ENCODE measurements at places on chromosomes 2 and 18. TPM values are rescaled to one million over a fixed set of nuclear protein-coding genes. Genes with fewer than 3 reads are reported as not detected.

IGFBP5 gene
- total RNA-seq: 392 TPM

ADGRF3 gene
- total RNA-seq: not detected

DRC1 gene
- total RNA-seq: 0.18 TPM

MGAT4A gene
- under 0.01 TPM for total RNA-seq

FNDC4 gene
- 7.3 TPM for total RNA-seq

AMER3 gene
- not detected for total RNA-seq

NPHP1 gene
- total RNA-seq: 1.8 TPM

CFAP65 gene
- total RNA-seq: not detected

SPATA3 gene
- total RNA-seq: not detected

- DNase-seq: no peak
Measured at GRCh38 chr18:57789759-57790158, 13.4 kb downstream of the ATP8B1 start.

DNA sequence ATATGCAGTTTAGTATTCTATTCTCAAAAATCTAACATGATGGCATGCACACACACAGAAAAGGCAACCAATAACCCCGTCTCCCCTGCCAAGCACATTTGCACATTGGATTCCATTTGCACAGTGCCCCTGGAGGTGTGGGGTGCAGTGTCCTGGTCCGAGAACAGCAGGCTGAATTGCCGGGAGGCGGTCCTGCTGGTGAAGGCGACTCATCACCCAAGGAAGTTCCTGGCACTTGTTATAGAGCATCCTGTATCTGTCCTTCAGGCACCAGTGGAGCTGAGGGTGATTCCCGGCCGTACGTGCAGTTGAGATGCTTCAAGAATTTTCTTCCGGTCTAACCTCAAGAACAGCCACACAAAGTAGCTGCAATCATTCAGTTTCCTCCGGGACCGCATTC lies 73.0 kb upstream of the RAB12 start:
- DNase-seq: no peak

DNA sequence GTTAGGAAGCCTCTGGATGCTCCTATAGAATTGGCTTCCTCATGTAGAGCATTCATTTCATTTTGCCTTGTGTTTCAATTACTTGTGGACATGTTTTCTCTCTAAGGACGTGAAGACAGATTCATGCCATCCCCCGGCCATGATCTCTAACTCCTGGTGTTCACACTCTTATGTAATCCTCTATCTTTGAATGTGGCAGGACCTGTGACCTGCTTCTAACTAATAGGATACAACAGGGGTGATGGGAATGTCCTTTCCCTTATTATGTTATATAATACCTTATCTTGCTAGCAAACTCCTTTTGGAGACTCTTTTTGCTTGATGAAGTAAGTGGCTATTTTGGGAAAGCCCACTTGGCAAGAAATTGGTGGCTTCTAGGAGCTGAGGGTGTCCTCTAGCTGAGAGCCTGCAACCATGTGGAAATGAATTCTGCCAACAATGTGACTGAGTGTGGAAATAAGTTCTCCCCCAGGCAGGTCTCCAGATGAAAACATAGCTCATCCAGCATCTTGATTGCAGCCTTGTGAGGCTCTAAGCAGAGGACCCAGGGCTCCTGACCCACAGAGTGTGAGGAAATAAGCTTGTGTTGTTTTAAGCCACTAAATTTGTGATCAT lies 13.8 kb downstream of the DPYSL5 start:
- DNase-seq: no peak

DNA sequence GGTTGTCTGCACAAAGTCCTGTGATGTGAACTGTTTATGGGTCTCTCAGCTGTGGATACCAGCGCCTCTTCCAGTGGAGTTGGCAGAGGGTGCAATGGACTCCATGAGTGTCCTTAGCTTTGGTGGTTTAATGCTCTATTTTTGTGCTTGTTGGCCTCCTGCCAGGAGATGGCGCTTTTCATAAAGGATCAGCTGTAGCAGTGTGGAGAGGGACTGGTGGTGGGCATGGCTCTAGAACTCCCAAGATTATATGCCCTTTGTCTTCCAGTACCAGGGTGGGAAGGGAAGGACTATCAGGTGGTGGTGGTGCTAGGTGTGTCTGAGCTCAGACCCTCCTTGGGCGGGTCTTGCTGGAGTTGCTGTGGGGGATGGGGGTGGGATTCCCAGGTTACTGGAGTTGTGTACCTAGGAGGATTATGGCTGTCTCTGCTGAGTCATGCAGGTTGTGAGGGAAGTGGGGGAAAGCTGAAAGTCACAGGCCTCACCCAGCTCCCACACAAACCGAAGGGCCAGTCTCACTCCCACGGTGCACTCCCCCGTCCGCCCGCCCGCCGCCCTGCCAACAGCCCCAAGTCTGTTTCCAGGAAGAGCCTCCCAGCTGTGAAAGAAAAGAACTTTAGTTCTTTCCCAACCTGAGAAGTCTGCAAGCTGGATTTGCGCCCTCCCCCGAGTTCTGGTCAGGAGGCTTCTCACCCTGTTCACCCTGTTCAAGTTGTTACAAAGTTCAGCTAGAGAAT lies 108.1 kb downstream of the MARCO start:
- no peak for DNase-seq

GRCh38 chr2:121754851-121755236 lies 607 bp upstream of the TSN start:
- DNase-seq: no peak

GRCh38 chr2:235638541-235639427 lies 144.9 kb downstream of the AGAP1 start:
- no peak for DNase-seq

DNA sequence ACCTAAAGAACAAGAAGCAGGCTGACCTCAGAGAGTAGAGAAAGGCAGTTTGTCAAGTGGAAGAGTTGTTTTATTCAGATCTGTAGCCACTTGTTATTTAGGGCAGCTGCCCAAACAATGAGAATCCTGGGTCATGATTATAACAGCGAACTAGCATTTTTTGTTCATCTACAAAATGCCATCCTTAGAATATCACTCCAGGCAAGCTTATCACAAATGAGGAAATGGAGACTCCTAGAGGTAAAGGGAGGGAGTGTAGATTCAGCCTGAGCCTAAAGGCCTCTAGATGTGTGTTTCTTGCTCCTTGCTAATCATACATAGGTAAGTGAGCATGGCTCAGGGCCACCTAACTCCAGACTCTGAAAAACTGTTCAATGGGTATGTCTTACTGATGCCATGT lies 126.1 kb downstream of the HNMT start:
- DNase-seq: peak; percentile 58

DNA sequence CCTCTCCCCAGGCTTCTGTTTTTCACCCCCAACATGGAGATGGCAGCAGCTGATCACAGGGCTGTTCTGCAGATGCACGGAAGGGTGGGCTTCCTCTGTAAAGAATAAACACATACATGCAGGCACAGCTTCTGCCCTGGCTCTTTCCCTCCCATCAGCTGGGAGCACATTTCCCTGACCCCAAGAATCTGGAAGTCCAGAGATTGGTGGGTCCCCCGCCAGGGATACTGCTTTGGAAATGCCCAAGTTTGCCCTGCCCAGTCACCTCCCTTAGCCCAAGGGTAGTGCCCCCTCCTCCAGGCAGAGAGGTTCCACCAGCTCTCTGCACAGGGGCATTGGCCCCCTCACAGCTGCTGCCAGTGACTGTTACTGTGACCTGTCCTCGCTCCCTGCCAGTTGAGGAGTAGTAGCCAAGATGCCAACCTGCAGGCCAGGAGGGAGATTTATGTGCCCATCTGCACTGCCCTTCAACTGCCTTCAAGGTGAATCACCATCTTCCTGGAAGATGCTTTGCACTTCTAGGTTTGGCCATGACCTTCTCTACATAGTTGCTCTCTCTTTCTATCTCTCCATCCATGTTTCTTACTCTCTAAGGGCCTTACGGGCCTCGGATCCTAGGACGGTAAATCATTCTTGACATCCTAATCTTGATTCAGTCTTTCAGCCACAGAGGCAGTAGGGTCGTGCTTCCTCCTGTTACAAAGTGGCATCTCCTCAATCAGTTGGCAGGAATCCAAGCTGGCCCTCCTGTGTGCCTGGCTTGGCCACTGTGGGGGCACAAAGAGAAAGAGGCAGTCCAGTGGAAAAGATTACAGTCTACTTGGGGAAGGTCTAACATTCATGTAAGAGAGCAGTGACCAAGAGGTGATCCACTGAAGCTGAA lies 121.8 kb downstream of the CTIF start:
- no peak for DNase-seq

GRCh38 chr2:190792956-190793888 lies 87.4 kb upstream of the GLS start:
- no peak for DNase-seq

DNA sequence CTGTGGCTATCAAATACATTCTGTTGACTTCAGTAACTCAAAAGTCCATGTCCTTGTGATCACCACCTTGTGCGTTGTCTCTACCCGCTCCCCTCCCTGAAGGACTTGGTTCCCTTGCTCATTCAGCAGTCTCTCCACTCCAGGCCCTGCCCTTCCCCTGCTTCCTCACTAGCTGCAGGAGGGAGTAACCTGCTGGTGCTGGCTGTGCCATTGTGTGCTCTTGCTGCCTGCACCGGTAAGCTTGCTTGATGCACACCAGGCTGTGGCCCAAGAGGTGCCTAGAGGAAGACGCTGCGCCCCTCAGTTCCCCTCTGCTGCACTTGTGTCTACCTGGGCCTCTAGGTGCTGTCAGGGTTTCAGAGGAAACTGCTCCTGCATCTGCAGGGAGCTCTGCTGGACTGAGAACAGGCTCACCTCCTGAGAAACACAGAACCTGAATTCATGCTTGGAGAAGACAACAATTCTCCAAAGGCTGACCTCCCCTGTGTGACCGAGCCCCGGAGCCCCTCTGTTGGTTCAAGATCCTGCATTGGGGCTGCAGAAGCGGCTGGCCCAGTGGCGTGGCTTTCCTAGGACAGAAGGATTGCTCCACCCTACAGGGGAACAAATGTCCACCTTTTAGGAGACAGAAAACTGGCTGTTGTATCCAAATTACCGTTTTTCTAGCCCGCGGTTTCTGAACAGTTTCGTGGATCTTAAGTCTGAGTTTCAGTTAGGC lies 33.6 kb downstream of the PTPRM start:
- no peak for DNase-seq

DNA sequence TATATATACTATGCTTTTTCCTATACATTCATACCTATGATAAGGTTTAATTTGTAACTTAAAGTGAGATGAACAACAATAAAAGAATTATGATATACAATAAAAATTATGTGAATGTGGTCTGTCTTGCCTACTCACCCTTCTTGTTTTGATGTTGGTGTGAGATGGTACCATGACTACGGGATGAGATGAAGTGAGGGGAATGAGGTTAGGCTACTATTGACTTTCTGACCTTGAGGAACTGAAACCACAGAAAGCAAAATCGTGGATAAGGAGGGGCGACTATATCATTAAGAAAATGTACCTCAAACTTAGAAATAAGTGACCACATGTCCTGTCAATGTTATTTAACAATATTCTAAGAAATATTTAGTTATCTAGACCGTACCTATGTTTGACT lies 103.9 kb upstream of the PPP1CB start:
- DNase-seq: no peak

- no peak for DNase-seq
Measured at GRCh38 chr18:13158428-13158827, 60.1 kb upstream of the LDLRAD4 start.

- no peak for DNase-seq
Measured at GRCh38 chr2:240994171-240994896, 4.1 kb upstream of the SNED1 start.

DNA sequence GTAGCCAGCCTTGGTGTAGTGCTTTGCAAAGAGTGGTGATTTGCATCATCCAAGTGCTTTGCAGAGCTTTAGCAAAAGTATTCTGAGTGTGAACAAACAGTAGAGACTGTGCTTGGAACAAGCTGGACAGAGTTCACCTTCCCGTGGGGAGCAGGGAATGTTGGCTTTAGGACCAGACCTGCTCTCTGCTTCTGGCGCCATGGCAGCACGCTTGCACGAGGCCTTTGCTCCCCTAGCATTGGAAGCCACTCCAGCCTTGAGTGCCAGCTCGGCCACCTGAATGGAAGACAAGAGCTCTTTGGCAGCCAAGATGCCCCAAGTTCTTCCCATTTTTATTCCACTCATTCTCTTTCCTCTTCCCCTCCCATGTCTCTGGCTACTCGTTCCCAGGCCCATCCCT lies 250.8 kb upstream of the OSR1 start:
- DNase-seq: peak; percentile 13

DNA sequence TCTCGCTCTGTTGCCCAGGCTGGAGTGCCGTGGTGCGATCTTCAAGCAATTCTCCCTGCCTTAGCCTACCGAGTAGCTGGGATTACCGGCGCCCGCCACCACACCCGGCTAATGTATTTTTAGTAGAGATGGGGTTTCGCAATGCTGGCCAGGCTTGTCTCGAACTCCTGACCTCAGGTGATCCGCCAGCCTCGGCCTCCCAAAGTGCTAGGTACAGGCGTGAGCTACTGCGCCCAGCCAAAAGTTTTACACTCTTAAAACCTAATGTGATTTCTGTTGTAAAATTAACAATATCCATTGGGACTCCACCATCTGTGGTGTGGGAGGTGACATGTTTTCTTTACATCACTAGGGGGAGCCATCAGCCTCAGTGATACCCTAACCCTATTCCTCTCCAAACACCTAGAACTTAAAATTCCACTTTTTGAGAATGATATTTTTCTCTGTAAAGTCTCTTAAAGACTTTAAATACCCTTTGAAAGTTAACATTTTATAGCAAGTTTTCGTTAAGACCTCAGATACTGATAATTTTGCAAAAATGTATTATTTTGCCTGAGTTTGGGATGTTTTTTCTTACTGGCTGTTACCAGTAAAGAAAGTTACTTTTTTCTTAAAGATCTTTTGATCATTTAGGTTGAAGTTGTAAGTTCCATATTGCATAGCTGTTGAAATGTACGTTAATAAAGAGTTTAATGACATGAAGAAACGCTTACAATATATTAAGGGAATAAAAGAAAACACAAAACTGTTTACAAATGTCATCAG lies 11.6 kb upstream of the EIF2AK2 start:
- peak; percentile 55 for DNase-seq

DNA sequence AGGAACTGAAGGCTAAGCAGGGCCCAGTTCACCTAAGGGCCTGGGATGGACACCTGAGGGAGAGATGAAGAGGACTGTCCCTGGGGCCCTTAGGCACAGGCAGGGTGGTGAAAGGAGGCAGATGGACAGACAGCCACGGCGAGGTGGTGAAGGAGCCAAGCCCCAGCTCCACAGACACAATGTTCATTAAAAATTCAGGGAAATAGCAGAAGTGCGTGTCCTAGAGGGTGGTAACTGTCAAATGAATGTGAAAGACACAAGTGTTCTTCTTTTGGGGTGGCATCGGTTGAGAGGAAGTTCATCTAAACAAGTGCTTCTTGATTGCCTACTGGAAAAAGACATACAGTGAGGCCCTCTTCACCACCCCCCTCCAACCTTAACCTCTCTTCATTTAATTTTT lies 76.2 kb upstream of the SIX2 start:
- DNase-seq: no peak

DNA sequence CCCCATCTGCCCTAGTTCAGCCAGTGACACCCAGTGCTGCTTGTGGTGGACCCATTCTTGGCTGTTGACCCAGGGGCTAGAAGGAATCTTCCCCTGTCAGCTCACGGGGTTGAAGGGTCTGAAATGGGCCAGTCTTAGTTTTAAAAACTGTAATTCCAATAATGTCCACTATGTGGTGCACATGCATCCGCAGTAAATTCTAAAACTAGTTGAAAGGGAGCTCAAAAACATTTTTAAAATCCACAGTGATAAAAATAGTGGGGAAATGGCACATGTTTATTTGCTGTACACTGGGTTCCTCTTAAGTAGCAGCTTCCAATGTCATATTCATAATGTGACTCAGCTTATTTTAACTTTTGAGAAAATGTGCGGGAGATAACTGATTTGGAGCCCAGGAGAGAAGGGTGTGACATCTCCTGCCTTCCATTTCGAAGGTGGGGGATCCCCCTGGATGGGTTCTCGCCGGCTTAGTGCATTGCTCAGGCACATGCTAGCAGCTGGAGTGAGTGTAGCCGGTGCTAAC lies 32.8 kb downstream of the GRHL1 start:
- DNase-seq: peak; percentile 48

- peak; percentile 90 for DNase-seq
Measured at GRCh38 chr2:173151671-173152401, 76.2 kb downstream of the MAP3K20 start.

Measured in IMR-90 (cell line).